Erythroblast (primary cell): ENCODE measurements at places on chromosomes 1 and 21.

DNA sequence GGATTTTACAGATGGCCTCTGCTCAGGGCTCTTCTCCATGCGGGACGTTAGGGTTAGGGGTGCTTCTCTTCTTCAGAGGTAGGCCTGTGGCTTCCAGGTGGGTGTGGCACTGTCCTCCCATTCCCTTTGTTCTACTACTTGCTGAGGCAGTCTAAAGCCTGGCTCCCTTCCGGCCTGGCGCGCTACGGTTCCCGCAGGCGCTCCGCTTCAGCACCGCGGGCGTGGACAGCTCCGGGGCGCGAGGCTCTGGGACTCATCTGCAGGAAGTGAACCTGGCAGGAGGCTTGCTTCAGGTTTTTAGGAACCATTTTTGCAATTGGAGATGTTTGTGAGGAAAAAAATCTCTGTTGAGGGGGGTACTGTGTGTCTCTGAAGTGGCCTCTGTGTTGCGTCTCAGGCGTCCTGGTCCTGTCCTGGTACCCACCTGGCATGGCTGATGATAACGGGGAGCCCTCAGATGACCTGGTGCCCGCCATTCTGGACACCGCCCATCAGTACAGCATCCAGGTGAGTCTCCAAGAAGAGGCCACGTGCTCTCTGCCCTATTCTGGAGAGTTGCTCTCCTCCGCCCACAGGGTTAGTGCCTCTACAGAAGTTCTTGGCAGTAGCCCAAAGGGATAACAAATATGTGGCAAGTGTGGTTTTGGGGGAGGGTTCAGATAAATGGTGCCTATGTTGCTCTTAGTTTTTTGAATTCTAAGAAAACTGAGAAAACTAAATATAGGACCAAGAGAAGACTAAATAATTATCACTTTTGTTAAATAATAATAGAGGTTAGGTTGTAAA is 1.9 kb downstream of the MANEAL start:
- DNase-seq: peak; percentile 68

DNA sequence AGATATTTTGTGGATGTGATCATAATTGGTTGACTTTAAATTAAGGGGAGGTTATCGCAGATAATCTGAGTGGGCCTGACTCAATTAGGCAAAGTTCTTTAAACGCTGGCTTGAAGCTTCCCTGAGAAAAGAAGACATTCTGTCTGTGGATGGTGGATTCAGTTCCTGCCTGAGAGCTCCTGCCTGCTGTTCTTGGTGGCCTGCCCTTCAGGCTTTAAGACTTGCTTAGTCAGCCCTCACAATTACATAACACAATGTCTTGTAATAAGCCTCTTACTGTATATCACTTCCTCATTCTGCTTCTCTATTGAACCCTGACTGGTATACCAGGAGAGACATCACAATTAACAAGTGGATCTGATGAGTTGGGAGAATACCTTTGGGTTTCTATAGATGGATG is 50.2 kb downstream of the KCNJ6 start:
- DNase-seq: no peak

GRCh38 chr1:118275472-118276115 is 90.6 kb upstream of the SPAG17 start:
- DNase-seq: no peak

GRCh38 chr1:45929257-45929687 is 125.9 kb downstream of the MAST2 start:
- peak; percentile 64 for DNase-seq

DNA sequence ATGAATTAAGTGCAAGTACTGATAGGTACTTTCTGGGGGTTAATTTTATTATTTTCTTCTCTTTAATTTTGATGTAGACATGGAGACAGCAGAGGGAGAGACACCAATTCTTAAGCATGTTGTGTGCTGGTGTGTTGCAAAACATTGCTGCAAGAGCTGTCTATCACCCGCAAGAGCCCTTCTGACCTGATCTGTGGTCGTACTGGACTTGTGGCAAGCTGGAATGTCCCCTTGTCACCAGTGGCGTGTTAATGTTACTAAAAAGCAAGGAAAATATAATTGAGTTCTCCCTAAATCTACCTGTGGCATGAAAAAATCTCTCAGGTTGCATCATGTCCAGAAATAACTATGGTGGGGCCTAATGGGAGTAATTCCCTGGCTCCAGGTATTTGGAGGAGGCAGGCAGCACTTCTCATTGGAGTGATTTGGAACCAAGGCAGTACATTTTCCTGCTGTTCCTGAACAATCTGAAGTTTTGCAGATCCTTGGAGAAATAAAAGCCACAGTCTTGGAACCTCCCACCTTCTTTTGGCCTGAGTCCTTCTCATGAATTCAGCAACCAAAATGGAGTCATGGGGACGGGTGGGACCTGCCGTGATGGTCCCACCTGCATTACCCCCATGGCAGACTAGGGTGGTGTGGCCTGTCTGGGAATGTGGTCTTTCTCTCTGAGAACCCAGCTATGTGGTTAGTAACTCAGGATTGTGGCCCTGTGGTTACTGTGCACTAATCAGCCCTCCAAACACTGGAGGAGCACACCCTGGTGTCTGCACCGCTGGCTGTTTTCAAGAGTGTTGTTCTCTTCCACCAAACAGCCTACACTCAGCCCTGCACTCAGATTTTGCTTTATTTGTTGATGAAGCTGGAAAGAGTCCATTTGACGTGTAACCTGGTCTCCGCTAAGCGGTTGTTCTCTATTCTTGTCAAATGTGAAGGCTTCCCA is 57.4 kb downstream of the GALNT2 start:
- peak; percentile 40 for DNase-seq

DNA sequence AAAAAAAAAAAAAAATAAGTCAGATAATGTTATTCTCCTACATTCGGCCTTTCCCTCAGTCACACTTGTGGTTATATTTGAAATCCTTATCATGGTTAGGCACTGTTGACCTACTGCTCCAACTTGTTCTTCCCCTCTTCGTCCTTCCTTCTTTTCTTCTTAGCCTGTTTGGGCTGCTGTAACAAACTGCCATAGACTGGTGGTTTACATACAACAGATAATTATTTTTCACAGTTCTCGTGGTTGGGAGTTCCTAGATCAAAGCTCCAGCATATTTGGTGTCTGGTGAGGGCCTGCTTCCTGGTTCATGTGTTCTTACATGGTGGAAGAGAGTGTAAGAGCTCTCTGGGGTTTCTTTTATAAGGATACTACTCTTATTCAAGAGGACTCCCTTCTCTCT is 73.4 kb downstream of the RABGAP1L start:
- no peak for DNase-seq

GRCh38 chr1:29122682-29123052 is 1.0 kb downstream of the TMEM200B start:
- DNase-seq: no peak

DNA sequence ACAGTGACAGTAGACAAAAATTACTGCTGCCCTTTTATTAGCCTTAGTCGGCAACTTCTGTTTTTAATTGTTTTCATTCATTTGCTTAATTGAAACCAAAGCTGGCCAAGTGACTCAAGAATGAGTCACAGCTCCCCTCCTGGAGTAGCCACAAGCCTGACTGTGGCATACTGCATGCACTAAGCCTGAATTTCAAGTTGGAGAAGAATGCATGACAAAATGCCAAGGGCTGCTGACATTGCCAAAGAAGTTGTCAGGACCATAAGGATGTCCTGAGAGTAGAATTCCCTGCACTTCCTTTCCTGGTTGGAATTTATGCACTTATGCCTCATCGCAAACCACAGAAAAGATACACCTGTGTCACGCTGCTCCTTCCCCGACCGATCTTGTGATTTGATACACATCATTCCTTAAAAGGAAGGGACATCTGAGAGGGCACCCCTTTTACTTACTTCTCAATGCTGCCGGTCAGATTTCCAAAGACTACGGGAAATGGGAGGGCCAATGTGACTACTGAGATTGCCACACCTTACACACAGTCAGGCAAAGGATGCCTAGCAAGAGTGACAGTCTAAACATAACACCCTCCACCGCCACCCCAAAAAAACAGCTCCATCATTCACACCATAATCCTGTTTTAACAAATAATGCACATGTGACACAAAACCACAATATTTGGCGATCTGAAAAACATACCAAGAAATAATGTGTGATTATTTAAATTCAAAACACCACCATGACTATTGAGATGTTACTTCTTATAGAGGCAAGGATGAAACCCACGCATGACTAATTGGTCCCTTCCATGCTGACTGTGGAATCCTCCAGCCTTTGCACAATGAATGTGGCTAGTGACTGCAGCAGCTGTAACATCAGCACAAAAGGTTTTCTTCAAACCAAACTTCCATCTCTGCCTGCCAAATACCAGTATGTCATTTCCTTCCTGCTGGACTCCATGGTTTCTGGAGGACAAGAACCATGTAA is 28.2 kb downstream of the VAV3 start:
- DNase-seq: no peak

DNA sequence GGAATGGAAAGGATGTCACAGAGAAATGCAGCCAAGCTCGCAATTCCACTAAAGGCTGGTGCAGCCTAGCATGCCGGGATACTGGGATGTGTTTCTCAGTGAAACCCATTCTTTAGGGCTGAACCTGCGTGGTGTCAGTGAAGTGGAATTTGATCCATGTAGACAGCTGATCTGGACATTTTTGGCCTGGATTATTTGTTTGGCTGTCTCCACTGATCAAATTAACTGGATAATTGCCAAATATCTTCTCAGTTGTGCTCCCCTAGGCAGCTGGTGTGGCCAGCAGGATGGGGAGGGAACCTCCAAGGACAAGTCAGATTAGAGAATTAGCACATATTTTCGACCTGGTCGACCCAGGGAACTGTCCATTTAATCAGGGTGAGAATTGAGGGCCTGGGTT is 318.4 kb downstream of the RPS6KC1 start:
- no peak for DNase-seq

DNA sequence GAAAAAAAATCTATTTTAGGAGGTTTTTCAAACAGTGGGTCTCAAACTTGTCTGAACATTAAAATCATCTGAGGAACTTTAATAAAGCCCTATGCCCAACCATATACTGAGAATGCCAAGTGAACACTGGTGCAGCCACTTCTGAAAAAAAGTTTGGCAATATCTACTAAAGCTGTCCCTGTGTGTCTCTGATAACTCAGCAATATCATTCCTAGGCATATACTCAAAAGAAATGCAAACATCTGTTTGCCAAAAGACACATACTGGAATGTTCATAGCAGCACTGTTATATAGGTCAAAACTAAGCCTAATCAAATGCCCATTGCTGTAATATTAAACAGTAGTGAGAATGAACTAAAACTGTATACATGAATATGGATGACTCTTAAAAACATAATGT is 74.2 kb upstream of the RGS4 start:
- no peak for DNase-seq

GRCh38 chr21:46607636-46608035 is 2.8 kb upstream of the S100B start:
- no peak for DNase-seq

DNA sequence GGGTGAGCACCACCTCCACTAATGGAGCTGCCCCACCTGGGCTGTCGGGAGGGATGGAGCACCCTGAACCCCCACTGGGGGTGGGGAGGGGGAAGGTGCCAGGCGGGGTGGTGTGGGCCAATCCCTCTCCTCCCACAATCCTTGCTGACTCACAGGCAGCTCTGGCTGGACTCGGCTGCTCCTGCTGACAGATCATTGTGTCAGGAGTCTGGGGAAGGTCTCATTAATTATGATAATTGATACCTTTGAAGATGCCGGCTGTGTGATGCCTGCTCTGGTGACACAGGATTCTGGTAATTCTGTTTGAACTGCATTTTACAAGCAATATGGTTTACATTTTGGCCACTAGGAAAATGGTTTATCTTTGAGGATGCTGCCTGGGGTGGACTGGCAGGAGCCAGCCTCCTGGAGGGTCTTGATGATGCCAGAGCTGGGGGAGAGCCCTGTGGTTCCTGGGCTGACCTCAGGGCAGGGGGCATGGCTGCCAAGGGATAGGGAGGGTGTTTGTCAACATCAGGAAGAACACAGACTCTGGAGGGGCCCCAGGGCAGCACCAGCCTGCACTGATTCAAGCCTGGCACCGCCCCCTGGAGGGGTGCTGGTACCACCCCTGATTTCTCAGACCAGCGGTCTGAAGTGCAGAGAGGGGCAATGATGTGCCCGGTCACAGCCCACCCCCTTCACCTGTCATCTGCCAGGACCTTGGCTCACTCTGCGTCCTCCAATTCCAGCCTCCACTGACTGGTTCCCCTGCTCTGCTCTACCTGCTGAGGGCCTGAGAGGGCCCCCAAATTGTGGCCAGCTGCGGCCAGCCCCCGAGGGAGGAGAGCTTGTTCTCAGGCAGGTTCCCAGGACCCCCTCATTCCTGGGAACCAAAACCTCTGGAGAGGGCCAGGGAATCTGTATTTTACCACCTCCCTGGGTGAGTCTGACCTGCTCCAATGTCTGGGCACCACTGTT is 338.8 kb downstream of the MATN1 start:
- DNase-seq: no peak

- DNase-seq: no peak
Measured at GRCh38 chr1:3640121-3640837, 9.6 kb downstream of the WRAP73 start.

DNA sequence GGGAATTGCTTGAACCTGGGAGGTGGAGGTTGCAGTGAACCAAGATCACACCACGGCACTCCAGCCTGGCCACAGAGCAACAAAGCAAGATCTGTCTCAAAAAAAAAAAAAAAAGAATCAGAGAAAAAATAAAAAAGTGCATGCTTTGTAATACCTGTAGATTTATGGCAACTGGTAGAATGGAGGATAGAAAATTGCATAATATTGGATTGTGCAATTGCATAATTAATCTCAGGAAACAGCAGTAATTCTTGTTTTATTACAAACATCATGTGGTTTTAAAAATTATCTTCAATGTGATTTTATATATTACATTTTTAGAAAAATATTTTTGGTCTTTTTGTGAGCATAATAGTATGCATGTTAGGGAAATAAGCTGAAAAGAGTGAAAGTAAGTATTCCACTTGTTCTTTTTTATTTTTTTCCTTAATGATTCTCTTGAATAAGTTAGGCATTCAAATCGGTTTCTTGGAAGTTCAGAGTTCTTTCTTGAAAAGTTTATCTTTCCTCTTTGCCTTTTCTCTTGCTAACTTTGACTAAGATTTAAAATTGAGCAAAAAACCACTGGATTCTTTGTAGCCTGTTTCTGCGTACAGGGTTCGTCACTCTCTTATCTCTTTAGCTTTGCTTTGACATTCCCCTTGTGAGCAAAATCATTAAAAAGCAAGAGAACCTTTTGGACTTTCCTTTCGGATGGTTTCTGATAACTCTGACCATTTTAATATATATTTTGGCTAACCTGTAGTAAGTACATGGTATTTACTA is 127.5 kb upstream of the ADAMTS5 start:
- no peak for DNase-seq

DNA sequence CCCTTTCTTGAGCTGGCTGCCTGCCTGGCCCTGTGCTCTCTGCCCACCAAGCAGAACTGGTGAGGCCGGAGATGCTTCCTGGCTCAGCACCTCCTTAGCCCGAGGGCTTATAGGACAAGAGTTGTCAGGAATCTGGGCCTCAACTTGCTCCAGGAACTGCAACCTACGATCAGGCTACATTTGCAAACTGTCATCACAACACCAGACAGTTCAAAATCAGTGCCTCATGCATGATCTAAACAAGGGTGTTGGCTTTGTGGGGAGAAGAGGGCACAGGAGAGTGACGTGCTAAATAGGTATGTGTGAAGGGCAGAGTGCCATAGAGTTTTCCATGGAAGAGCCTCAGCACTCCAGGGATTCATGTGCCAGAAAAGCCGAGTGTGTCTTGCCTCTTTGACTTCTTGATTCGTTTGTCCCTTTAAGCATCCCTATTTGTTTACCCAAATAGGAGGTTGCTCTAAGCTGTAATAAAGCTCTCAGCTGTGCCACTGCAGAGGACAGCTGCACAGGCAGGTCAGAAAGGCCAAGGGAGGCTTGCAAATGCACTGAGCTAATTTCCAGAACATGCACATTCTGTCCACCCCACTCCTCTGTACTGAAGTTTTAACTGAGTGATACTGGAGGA is 30.2 kb upstream of the NEK2 start:
- DNase-seq: no peak
